Ascending aorta (tissue), 2 donors: ENCODE measurements at places on chromosomes 6 and 20. TPM values are rescaled to one million over a fixed set of nuclear protein-coding genes. Genes with fewer than 3 reads are reported as not detected.

GRCh38 chr20:59664421-59664941 is 60.1 kb downstream of the PHACTR3 start:
- H3K27me3 ChIP-seq: no peaks in the 10 kb centered on the region
- no peak overlapping the region for H3K27ac ChIP-seq
- DNase-seq: no peak
- H3K36me3 ChIP-seq: no peaks in the 10 kb centered on the region

BYSL gene
- total RNA-seq: 1.6 TPM

GRCh38 chr6:46973029-46973428 is 51.3 kb upstream of the ADGRF5 start:
- no peak for DNase-seq
- no peaks in the 10 kb centered on the region for H3K36me3 ChIP-seq
- H3K4me1 ChIP-seq: no peaks in the 10 kb centered on the region
- H3K27me3 ChIP-seq: no peaks in the 10 kb centered on the region
- H3K4me3 ChIP-seq: no peak overlapping the region
- H3K27ac ChIP-seq: no peak overlapping the region

POU3F2 gene
- total RNA-seq: not detected

RIMS1 gene
- not detected for total RNA-seq

DNA sequence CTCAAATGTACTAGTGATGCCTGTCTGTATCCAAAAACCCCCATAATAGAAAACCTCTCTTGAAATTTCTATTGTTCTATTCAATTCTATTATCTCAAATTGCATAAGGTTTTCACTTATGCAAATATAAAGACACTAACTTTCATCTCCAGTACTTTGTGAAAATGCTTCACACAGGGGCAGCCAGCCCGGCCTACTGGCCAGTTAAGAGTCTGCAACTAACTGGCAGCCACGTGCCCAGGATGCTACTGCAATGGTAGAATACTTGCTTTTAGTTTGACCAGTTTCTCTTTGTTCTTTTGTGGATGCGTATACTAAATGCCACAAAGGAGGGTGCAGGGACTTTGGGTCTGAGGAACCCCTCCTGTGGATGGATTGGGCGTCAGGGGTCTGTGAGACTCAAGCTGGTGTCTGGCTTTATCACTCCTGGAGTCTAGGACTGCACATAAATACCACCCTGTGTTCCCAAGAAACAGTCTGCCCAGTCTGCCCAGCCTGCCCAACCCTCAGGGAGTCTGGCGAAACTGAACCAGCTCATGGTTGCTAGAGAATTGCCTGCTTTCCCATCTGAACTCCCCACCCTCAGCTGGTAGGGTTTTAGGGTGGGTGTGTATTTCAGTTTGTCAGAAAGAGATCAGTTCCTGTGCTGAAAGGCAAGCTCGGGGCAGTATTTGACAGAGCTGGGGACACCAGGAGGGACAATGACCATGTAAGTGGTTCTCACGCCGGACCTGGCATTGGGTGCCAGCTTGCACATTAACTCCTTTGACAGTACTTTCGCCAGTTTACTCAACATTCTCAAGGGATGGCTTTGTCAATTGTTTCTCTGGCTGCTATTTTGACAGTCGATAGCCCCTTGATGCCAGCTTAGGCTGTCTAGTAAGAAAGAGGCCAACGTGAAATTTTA is 558.2 kb upstream of the JAG1 start:
- H3K27ac ChIP-seq: no peak overlapping the region
- H3K36me3 ChIP-seq: no peaks in the 10 kb centered on the region
- H3K27me3 ChIP-seq: no peaks in the 10 kb centered on the region
- H3K4me3 ChIP-seq: no peak overlapping the region
- no peak for DNase-seq

DNA sequence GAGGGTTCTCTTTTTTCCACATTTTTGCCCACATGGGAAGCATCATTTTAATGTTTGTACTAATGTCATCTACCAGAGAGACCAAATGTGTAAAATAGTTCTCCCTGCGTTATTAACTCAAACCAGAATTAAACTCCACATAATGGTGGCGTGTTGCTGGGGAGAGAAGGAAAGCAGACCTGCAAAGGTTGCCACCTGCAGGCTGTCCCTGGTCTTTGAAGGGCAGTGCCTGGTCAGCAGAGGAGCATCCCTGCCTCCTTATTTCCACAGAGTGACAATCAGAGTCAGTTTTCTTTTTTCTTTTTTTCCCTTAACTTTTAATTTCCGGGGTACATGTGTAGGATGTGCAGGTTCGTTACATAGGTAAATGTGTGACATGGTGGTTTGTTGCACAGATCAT is 214.5 kb downstream of the TBX18 start:
- H3K27me3 ChIP-seq: no peaks in the 10 kb centered on the region
- DNase-seq: no peak
- H3K36me3 ChIP-seq: no peaks in the 10 kb centered on the region
- H3K4me1 ChIP-seq: no peaks in the 10 kb centered on the region

TPD52L1 gene
- 93.6 TPM for total RNA-seq

DNA sequence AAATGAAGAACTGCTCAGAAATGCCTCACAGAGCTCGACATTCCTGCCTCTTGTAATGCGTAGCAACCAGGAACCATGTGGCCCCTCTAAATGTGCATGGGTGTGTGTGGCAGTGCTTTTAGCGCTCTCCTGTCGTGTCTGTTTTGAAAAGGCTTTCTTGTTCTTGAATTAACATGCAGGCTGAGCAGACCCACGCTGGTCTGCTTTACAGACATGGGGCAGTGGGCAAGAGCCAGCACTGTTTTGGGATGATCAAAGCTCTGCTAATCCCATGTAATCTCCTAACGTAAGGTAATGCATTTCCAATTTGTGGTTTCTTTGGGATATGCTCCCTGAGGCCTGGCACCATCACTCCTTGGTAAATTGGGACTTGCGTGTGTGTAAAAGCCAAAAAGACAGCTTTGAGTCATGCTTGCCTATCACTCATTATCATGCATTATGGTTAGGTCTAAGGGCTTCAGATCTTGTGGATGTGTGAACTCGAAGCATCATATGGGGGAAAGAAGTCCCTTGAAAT is 11.8 kb downstream of the RIPOR2 start:
- no peak overlapping the region for H3K27ac ChIP-seq
- no peak for DNase-seq
- no peaks in the 10 kb centered on the region for H3K4me1 ChIP-seq
- no peaks in the 10 kb centered on the region for H3K36me3 ChIP-seq
- H3K27me3 ChIP-seq: no peaks in the 10 kb centered on the region
- no peak overlapping the region for H3K4me3 ChIP-seq

STMN3 gene
- total RNA-seq: 37.0 TPM

DNA sequence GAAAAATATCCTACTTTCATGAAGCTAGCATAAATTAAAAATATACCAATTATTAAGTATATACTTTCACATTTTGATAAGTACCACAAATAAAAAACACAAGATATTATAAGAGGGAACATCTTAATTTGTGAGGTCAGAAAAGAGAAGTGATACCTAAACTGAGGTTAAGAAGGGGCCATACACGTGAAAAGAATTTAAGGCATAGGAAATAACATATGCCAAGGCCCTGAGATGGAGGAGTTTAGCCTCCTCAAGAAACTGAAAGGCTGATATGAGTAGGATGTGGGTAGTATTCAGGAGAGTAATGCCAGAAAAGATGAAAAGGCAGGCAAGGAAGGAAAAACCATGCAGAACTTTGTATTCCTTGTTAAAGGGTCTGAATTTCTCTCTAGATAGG is 116.6 kb upstream of the HTR1E start:
- H3K27ac ChIP-seq: no peak overlapping the region
- H3K4me1 ChIP-seq: no peaks in the 10 kb centered on the region
- no peaks in the 10 kb centered on the region for H3K36me3 ChIP-seq
- no peak for DNase-seq

LINC00237 gene
- not detected for total RNA-seq

- no peaks in the 10 kb centered on the region for H3K4me1 ChIP-seq
- no peak overlapping the region for H3K4me3 ChIP-seq
- DNase-seq: no peak
- H3K27me3 ChIP-seq: no peaks in the 10 kb centered on the region
- no peaks in the 10 kb centered on the region for H3K36me3 ChIP-seq
- H3K27ac ChIP-seq: no peak overlapping the region
Observed at GRCh38 chr6:166907373-166907841, 48.9 kb downstream of the RNASET2 start.

MUCL3 gene
- total RNA-seq: not detected

SGK2 gene
- 0.32 TPM for total RNA-seq

GRCh38 chr6:136783495-136784270 is 8.6 kb downstream of the MAP3K5 start:
- peaks cover 67% of the 10 kb centered on the region for H3K4me1 ChIP-seq
- H3K27me3 ChIP-seq: no peaks in the 10 kb centered on the region
- DNase-seq: no peak
- peak overlapping the region; percentile 41 for H3K4me3 ChIP-seq
- peak overlapping the region; percentile 93 for H3K27ac ChIP-seq
- no peaks in the 10 kb centered on the region for H3K36me3 ChIP-seq

NHLRC1 gene
- 0.32 TPM for total RNA-seq

PDYN gene
- not detected for total RNA-seq

EPPIN gene
- total RNA-seq: not detected

CLPSL1 gene
- not detected for total RNA-seq

DNA sequence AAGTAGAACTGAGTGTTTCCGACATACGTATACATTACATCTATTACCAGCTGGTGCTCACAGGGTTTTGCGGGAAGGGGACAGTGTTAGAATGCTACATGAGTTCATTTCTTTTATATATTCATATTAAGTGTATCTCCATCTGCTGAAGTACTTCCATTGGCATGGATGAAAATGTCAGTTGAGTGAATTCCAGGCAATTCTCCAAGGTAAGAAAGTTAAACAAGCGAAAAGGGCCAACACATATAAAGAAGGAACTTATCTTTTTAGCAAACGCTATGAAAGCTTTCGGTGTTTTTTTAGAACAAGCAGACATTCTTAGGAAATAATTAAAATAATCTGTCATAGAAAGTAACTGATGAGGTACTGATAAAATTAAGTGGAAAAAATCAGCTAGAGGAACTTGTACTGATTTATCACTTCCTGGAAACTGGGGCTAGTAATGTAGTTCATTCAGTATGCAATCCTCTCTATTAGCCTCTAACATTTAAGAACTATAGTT is 34.6 kb downstream of the RNF146 start:
- H3K4me1 ChIP-seq: no peaks in the 10 kb centered on the region
- DNase-seq: no peak
- H3K36me3 ChIP-seq: peaks cover 1% of the 10 kb centered on the region
- H3K27ac ChIP-seq: peak overlapping the region; percentile 28
- no peaks in the 10 kb centered on the region for H3K27me3 ChIP-seq

DNA sequence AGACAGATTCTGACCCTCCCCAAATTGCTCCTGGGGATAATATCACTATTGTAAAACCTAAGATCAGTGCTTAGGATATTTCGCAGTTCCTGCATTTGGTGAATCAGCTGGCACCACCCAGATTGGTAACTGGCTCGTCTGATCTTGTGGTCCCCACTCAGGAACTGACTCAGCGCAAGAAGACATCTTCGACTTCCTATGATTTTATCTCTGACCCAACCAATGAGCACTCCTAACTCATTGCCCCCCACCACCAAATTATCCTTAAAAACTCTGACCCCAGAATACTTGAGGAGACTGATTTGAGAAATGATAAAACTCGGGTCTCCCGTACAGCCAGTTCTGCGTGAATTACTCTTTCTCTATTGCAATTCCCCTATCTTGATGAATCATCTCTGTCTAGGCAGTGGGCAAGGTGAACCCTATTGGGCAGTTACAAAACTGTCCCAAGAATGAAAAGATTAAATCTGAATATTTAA is 55.7 kb upstream of the PRND start:
- H3K4me1 ChIP-seq: no peaks in the 10 kb centered on the region
- H3K27ac ChIP-seq: no peak overlapping the region
- H3K4me3 ChIP-seq: no peak overlapping the region
- DNase-seq: no peak

PAK5 gene
- not detected for total RNA-seq

DNA sequence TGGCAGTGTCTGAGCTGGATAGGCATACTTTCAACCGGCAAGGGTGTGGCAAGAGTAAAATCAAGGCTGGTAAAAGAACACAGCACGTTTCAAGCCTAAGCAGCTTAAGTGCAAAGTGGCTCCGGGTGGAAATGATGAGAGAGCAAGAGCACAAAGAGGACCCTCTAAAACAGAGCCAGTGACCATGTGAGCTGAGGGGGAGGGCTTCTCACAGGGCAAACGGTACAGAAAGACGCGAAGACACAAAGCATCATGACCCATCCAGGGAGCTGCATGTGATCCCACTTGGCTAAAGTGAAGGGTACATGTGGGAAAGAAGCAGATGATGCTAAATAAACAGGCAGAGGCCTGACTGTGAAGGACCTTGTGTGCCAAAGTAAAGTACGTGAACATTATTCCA is 25.7 kb downstream of the FKBP5 start:
- H3K4me1 ChIP-seq: peaks cover 28% of the 10 kb centered on the region
- H3K4me3 ChIP-seq: no peak overlapping the region
- no peak for DNase-seq
- peak overlapping the region; percentile 65 for H3K27ac ChIP-seq
- no peaks in the 10 kb centered on the region for H3K27me3 ChIP-seq

DNA sequence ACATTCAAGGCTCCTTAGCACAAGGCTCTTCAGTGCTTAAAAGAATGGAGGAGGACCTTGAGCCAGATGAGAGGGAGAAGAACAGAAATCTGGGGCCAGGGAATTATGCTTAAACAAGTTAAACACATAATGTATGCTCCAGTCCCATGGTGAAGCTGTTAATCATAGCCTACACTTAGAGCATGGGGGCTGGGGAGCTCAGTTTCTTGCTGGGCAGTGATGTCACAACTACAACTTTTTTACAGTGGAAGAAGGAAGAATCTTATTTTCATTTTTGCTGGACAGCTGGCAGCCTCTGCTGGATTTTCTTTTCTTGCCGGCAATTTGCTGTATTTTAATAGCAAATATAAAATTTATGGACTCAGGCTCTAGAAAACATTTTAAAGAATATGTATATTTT is 432.5 kb downstream of the CD109 start:
- H3K4me1 ChIP-seq: no peaks in the 10 kb centered on the region
- H3K36me3 ChIP-seq: no peaks in the 10 kb centered on the region
- no peak overlapping the region for H3K27ac ChIP-seq
- no peak overlapping the region for H3K4me3 ChIP-seq

DAAM2 gene
- total RNA-seq: 44.0 TPM

DNA sequence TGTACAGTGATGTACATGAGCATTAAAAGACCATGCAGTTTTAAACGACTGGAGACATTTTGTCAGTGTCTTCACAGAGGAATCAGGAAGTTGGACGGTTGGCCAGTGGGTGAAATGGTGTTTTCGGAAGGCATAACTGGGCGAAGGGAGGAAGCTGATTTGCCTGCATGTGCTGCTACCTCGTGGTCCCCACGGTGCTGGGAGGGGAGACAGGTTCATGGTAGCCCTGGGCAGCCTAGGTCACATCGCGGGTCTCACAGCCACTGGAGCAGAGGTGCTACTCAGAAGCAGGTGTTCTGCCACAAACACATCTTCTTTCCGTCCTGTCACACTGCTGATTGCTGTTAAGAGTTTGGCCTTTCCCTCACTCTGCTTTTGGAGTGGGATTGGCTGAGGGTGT is 35.2 kb downstream of the HIVEP1 start:
- H3K4me3 ChIP-seq: no peak overlapping the region
- H3K27ac ChIP-seq: no peak overlapping the region
- no peaks in the 10 kb centered on the region for H3K36me3 ChIP-seq
- DNase-seq: no peak
- H3K27me3 ChIP-seq: no peaks in the 10 kb centered on the region

TMC2 gene
- total RNA-seq: not detected

KIF6 gene
- 0.43 TPM for total RNA-seq
